ENCODE measurements at places on chromosomes 5 and 9.

- no peak for DNase-seq
Measured at GRCh38 chr5:65699338-65699737, 22.6 kb downstream of the SGTB start.

DNA sequence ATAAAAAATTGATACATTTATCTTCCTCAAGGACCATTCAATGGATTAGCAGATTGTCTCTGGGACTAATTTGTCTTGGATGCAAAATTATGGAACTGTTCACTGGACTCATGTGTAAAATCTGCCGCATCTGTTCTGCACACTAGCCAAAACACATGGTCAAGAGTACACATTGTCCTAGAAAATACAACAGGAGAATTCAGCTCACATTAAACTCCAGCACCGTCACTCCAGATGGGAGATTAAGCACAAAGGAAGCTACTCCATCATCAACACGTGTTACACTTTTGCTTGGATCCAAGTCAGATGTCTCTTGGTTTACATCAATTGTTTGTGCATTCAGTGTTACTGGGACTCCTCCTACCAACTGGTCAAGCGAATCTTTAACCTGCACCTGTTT, 28.8 kb downstream of the C5 start:
- DNase-seq = no peak

GRCh38 chr9:8622222-8622802, 822.7 kb upstream of the DMAC1 start:
- no peak for DNase-seq

DNA sequence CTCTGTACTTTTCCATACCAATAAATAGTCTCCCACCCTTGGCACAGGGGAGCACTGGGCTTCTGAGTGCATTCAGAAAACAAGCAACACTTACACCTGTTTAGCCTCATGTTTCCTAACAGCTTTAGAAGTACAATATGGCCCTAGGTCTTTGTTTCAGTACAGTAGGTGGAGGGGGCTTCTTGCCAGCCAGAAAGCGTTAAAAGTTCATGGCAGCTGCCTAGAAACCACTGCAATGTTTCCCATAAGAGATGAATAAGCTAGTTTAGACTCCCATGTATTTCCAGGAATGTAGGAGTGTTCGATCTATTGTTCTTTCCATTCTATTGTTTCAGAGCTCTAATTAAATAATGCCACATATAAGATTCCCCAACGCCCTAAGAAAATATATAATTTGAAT, 444.8 kb downstream of the ARHGEF28 start:
- DNase-seq = no peak

- DNase-seq = no peak
Measured at GRCh38 chr5:151288180-151288579, 15.4 kb downstream of the SLC36A3 start.

GRCh38 chr5:173963182-173963838, 25.7 kb upstream of the C5orf47 start:
- DNase-seq = peak; percentile 47

DNA sequence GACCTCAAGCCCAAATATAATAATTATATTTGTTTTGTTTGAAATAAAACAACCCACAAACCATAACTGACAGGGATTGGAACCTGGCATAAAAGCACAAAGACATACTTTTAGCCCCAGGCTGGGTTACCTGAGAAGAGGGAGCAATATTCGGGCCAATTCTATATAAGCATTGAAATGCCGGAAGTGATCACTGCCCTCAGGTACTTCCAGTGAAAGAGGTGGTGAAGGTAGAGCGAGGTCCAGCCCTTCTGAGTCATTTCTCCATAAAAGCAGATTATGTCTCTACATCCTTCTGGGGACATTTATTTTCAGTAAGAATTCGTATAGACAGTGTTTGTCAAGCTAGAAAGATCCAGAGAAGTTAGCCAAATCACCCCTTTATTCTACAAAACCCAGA, 59.6 kb downstream of the GCNT4 start:
- DNase-seq = no peak

DNA sequence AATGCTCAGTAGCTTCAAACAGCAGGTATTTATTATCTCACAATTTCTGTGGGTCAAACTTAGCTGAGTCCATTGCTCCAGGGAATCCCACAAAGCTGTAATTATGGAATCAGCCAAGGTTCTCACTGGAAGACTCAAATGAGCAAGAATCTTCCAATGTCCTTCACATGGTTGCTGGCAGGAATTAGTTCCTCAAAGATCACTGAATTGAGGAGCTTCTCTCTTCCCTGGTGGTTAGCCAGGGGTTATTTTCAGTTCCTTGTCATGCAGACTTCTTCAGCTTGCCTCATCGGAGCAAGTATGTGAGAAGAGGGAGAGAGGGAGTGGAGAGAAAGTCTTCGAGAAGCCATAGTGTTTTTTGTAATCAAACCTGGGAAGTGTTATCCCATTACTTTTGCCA, 2331.9 kb downstream of the MAT2B start:
- DNase-seq = no peak

DNA sequence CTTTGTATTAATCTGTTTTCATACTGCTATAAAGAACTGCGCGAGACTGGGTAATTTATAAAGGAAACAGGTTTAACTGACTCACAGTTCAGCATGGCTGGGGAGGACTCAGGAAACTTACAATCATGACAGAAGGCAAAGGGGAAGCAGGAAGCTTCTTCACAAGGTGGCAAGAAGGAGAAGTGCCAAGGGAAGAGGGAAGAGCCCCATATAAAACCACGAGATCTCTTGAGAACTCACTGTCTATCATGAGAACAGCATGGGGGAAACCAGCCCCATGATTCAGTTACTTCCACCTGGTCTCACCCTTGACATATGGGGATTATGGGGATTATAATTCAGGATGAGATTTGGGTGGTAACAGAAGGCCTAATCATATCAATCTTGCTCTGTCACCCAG, 60.9 kb upstream of the CHD1 start:
- DNase-seq = no peak

DNA sequence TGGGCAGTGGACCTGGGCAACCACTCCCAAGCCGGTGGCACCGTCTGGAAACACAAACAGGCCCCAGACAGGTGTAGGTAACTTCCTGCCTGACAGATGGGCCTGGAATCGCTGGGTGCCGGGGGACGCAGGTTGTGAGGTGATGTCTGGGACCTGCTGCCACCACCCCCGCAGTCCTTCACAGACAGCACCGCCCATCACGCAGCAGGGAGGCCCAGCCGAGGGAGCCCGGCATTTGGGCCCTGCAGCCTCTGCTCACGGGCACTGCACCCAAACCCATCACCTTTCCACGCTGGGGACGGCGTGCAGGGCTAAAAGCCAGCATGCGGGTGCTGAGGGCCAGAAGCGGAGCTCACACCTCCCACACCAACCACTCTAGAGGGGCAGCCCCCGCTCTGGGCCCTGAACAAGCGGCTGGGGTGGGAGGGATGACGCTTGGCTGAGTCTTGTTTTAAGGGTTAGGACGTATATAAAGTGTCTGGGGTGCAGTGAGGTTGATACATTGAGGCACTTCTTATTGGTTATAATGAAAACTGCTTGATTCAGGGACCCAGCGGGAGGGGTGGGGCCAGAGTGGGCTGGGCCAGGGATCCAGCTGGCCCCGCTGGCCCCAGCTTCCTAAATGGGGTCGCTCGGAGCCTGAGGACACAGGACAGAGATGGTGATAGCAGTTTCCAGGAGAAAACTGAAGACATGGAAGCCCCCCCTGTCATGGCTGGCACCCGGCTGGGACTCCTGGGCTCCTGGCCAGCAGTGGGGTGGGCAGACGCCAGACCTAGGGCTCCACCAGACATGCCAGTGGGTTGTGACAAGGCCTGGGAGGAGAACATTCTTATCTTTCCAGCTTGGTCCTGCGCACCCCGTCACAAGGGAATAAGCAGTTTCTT, 11.3 kb downstream of the MYMK start:
- no peak for DNase-seq

- no peak for DNase-seq
Measured at GRCh38 chr9:95132366-95133324, 184.9 kb downstream of the FANCC start.

DNA sequence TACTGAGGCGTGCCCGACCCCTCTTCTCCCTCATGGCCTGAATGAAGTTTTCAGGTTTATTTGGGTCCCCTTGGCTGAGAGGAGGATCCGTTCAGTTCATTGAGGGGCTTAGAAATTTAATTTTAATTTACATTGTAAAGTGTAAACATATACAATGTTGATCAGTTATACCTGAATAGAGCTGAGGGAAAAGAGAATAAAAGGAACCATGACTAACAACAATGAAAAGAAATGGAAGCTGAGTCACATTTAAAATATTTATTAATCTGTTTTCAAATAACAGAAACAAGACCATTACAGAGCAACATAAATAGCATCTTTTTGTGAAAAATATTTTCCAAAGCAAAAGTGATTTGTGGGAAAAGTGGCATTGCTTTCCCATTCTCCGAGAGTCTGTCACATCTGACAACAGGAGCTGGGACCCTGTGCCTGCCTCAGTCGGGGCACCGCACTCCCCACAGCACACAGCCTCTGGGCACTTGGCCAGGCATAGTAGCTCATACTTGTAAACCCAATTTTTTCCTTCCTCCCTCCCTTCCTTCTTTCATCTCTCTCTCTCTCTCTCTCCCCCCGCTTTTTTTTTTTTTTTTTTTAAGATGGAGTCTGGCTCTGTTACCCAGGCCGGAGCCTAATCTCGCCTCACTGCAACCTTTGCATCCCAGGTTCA, 28.7 kb downstream of the PROP1 start:
- DNase-seq = no peak

DNA sequence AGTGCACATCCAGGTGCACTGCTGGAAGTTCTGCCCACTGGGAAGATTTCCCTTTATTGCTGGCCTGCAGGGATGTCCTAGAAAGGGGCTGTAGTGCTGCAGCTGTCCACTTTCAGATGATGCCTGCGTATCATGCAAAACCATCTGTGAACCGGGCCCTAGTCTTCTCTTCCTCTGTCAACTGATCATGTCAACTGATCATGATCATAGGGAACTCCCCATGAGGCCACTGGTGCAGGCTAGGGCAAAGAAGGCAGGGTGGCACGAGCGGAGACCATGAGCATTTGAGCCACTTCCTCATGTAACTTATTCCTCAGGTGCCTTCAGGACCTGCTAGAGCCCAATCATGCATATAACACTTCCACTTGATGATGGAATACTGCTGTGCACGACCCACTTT, 4.5 kb upstream of the HSDL2 start:
- DNase-seq = no peak

GRCh38 chr9:6869081-6869948, 111.5 kb downstream of the KDM4C start:
- no peak for DNase-seq

DNA sequence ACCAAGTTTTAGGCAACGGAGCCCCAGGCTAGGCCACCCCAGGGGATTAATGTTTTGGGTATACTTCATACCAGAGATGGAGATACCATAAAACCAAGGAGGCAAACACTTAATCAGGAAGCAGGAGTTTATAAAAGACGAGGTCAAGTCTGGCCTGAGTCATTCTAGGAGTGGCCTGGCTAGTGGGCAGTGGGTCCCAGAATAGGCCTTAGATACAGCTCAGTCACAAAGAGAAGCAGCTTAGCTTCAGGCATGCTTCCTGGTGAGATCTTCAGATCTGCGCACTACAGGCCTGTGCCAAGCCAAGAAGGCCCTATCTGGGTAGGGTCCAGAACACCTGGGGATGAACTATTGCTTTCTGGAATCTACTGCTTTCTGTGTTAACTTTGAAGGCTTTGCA, 20.6 kb upstream of the NR5A1 start:
- peak; percentile 4 for DNase-seq

DNA sequence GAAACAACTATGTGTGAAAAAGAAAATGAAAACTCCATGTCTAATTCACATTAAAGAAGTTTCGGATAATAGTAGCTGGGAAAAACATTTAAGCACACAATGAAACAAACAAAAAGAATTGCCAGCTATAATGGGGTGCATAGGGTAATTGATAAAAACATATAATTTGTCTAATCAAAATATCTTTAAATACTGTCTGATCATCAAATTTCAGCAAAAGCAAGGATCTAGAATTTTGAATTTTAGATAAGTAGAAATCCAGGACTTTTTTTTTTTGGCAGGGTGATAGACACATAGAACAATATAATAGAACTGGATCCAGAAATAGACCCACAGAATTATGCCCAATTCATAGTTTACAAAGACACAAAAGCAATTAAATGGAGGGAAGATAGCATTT, 585.0 kb downstream of the TAF11L14 start:
- DNase-seq = no peak

- DNase-seq = no peak
Measured at GRCh38 chr5:120644516-120644915, 180.4 kb downstream of the PRR16 start.
